ENCODE measurements at places on chromosomes 12 and 14.

GRCh38 chr14:66085224-66085623 is 400.9 kb upstream of the CCDC196 start:
- DNase-seq: no peak

- no peak for DNase-seq
Observed at GRCh38 chr14:23177181-23177580, 6.3 kb downstream of the SLC7A8 start.

DNA sequence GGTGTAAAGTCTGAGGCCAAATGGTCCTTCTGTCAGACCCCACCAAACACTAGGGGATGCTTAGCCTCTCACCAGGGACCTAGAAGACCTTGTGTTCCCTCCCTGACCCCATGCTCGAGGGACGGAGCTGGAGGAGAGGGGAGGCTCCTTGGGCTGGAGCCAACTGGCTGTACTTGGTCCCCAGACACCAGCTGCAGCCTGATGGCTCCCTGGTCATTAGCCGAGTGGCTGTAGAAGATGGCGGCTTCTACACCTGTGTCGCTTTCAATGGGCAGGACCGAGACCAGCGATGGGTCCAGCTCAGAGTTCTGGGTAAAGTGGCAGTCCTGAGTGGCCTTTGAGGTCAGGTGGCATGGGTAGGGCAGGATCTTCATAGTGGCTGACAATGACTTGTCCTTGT is 29.0 kb downstream of the PAPLN start:
- no peak for DNase-seq

DNA sequence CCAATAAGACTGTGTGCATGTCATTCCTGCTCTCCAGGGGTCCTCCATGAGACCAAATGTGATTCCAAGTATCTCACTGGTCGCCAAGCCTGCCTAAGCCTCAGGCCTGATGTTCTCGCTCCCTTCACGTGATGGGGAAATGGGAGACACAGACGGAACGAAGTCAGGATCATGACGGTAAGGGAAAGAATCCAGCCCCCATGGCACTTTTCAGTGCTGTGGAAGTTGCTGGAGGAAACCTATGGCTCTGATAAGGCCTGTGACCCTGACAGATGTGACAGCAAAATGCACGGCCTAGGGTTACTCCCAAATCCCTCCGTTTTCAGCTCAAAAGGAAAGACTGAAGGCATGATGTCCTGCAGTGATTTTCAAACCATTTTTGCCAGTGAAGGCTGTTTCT is 184.9 kb downstream of the CALM1 start:
- no peak for DNase-seq

DNA sequence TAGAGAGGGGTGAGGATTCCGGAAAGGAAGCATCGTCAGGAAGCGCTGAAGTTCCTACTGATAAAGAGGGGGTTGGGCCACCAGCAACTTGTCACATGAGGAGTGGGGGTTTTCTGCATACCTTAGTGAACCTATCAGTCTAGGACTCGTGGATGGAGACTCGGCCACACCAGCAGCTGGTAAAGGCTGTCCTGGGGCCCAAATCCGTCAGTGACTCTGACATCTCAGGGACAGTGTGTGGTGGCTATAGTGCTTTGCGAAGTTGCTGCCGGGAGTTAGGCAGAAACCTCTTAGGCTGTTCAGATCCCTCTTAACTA is 16.4 kb downstream of the RNASE2 start:
- no peak for DNase-seq

GRCh38 chr14:89542786-89543424 is 125.9 kb upstream of the FOXN3 start:
- DNase-seq: no peak

GRCh38 chr12:15346488-15346887 is 24.2 kb downstream of the PTPRO start:
- no peak for DNase-seq

DNA sequence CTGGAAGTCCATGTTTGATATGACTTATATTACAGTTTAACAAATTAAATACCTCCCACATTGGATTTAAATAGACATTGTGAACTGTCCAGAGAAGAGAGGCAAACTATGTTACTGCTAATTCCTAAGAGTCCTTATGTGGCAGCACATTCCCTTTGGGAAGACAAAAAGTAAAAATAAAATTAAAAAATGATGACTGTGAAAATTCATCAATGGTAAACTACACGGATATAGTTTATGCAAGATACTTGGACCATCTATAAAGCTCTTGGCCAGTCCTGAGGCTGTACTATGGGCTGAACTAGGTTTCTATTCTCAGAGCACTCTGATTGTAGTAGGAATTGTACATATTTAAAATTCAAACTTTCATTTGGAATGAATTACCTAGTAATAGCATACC is 206.4 kb downstream of the LRRK2 start:
- DNase-seq: no peak

DNA sequence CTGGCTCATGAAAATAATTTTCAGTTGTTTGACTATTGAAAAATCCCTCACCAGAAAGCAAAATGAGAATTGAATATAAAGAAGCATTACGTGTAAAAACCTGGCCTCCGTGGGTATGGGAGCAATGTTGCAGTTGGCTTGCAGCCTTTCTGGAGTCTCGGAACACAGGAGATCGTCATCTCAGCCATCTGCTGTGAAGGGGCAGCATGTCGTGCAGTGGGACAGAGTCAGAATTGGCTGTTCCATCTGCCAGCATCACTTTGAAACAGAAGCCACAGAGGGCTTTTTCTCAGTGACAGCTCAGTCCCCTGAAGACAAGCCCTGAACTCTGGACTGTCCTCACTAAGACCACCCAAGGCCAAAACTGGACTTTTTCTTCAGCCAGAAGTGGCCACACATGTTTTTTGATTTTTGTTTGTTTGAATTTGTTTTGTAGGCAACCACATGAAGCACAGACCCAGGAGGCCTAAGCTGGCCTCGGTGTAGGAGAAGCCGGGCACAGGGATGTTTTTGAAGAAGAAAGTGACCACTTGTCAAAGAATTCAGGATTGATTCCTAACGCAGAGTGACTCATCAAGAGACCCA is 170.8 kb upstream of the DYRK2 start:
- no peak for DNase-seq

DNA sequence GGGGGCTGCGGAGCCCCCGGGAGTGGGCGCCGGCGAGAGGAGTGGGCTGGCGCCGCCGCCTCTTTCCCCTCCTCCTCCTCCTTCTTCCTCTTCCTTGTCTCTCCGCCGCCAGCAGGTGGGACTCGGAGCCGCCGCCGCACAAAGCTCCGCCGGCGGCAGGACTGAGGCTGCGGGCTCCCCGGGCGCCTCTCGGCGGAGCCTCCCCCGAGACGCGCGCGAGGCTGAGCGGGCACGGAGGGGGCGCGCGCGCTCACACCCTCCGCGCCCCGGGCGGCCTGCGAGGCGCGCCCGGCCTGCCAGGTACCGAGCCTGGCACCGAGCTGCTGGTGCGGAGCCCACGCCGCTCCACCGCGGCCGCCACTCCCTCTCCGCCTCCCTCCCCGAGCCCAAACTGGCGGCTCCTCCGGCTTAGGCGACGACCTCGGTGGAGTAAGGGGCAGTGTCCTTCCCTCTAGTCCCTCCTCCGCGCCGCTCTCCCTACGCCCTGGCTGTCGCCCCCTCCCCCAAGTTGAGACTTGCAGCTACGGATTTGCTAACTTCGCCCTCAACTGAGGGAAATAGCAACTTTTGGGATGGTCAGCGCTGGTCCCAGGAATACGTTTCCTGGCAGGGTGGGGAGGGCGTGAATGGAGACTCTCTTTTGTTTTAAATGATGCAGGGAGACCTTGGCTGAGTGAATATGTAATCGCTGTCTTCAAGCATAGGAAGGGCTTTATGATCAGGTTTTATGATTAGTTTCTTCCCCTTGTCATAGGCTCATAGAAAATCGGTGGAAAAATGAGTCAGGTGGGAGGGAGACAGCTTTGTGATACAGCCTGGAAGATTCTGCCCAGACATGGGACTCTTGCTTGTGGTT is 199.5 kb upstream of the CAND1 start:
- peak; percentile 57 for DNase-seq

Measured in endothelial cell (in vitro differentiated cells).